NCI-H446 (cell line): ENCODE measurements at places on chromosomes 5 and 9.

- no peak for DNase-seq
Observed at GRCh38 chr5:4100739-4101138, 505.1 kb downstream of the IRX1 start.

DNA sequence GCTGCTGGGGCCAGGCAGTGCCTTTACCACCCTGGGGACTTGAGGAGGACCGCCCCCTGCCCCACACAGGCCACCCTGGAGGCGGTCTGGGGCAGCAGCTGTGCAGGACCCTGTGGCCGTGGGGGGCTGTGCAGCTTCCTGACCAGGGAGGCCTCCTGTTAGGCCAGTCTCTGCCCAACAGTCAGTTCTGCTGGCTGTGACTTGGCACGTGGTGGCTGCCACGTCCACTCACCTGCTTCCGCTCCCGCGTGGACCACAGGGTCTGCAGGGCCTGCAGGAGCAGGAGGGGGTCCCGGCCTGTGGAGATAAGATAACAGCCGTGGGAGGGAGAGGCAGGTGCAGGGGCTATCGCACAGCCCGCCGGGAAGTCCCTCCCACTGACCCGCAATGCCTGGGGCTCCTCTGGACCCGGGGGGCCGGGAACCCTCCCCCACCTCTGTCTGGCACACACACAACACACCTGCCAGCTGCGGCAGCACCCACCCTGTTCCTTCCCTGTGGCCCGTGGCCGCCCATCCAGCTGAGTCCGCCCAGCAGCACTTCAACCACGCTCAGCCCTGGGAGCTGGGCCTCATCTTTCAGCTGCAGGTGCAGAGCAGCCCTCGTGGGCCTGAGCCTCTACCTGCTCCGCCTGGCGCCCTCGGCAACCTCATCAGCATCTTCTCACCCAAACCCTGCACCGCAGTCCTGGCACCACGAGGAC lies 39.7 kb downstream of the EXD3 start:
- no peak for DNase-seq

GRCh38 chr5:54063817-54064216 lies 246.6 kb downstream of the ARL15 start:
- no peak for DNase-seq

DNA sequence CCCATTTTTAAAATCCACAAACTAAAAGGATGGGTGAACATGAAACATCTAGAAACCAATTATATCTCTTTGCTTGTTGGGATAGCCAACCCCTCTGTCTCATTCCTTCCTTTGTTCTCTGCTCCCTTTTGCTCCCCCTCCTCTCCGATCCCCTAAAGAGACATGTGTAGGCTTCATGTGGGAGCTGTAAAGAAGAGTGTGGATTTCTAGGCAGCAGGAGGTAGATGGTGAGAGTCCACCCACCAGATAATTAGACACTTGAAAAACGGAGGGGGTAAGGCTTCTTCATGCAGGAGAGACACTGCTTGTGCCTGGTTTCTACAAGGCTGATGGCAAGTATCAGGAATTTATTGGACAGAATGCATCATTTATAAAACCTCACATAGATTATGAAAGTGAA lies 27.3 kb upstream of the CFAP157 start:
- no peak for DNase-seq
